ENCODE measurements at places on chromosomes 13 and 19.

GRCh38 chr13:92196591-92197256 is 798.3 kb downstream of the GPC5 start:
- DNase-seq: no peak

GRCh38 chr13:40101708-40102359 is 446.4 kb downstream of the COG6 start:
- peak; percentile 49 for DNase-seq

- DNase-seq: no peak
These were observed 12.6 kb upstream of the ZNF414 start for GRCh38 chr19:8526345-8527091.

DNA sequence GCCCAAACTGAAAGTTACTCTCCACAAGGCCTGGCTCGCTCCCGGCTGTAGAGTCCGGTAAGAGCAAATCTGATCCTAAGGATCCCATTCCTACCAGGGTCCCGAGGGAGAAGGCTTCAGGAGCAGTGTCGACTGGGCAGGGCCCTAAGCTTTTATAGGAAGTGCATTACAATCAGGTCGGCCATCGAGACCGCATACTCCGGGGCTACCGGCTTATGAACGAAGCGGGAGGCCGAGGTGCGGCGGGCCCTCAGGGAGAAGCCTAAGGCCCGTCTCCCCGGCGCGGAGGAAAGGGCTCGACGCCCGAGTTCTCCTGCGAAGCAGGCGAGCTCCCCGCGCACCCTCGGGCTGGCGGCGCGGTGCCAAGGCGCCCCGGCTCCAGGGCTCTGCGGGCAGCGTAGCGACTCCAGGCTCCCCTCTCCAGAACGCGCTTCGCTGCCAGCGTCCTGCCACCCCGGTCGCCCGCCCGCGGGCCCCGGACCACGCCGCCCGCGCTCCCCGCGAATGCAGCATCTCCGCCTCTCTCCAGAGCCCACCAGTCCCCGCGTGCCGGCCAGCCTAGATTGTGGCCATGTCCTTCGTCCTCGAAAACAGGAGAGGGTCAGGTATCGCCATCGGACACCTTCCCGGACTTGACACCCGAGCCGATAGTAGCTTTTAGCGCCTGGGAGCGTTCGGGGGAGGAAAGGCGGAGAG is 1.4 kb downstream of the EFNB2 start:
- peak; percentile 60 for DNase-seq

DNA sequence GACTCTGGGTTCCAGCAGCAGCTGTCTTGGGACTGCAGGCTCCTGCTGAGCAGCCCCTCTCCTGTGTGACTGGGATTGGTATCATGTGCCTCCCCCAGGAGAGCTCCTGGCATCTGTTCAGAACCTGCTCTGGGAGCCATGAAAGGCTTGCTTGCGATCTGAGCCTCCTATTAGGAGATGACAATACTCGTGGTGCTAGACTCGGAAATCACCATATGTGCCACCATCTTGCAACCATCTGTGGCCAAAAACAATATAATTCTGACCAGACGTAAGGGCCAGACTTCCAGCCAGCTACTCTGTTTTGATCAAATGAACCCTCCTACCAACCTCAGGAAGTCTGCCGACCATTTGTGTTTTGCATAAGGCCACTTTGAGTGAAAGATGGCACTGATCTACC is 484.7 kb downstream of the IRS2 start:
- DNase-seq: no peak

GRCh38 chr13:93230261-93230855 is 3.8 kb downstream of the GPC6 start:
- no peak for DNase-seq

DNA sequence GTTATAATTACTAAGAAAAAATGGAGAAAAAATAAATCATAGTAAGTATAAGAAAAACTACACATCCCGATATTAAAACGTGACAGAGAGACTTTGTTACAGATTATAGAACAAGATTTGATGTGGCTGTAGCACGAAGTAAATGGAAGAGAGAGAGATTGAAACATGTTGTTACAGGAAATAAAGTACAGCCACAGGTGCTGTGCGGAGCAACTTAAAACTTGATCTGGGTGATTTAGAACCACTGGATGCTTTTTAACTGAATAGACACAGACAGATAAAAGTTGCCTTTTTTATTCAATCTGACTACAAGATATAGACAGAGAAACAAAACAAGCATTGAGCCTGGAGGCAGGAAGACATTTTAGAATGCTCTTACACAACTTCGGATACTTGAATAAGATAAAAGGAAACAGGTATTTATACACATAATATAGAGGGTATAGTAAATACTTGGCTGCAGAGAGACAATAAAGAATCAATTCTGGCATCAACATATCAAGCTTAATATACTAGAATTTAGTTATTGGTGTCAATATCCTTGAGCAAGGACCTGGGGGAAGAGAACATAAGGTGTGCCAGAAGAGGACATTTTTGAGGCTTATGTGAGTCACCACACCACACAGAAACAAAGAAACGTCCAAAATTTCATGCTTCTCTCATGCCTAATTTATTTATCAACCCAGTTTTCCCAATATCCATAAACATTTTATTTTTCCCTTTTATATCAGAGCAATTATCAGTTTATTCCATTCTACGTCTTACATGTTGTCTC is 548.5 kb downstream of the SLITRK1 start:
- DNase-seq: no peak

DNA sequence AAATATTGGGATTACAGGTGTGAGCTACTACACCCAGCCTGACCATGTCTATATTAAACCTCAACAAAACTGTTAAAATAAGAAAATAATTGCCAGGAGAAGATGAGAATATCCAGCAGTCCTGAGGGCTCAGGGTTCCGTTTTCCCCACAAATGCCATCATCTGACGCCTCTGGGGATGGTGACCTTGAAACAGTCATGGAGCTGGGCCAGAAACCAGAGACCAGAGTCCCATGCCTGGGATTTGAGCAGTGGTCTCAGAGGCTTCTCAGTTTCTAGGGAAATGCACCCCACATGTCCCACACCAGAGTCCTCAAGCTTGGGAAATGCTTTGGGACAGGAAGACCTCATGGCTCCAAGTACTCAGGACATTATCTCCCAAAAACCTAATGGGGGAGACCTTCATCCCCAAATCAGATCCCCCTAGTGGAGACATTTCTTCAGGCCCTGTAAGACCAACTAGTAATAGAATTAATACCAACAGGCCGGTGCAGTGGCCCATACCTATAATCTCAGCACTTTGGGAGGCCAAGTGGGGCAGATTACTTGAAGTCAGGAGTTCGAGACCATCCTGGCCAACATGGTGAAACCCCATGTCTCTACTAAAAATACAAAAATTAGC is 2.9 kb upstream of the MAP1S start:
- no peak for DNase-seq

Data from B cell (primary cell).